ENCODE measurements at places on chromosomes 3 and 15.

GRCh38 chr3:66816090-66816761 is 181.9 kb upstream of the KBTBD8 start:
- no peak for DNase-seq

DNA sequence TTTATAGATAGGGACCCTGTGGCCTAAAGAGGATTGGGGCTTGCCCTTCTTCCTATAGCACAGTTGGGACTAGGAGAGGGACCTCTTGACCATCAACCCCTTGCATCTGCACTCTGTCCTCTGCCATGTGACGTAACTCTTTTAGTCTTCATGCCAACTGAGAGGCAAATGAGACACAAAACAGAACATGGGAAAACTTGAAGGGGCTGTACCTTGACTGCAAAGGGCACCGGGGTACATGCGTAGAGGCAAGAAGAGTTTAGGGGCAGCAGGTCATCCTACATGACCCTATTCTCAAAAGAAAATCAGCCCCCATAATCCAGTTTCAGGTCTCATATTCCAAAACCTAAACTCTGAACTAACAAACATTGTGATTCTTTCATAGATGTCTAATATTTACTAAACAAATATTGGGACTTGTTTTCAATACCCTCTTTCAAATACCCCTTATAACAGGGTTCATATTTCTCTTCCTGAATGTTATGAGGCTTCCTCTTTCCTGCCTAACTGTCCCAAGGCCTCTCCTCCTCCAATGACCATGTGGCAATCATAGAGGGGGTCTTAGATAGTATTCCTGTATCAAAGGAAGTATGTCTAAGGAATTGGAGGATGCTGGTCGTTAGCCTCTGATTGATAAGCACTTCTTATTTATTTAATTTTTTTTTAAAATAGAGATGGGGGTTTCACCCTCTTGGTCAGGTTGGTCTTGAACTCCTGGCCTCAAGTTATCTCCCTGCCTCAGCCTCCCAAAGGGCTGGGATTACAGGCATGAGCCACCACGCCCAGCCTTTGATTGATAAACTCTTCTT is 20.6 kb downstream of the ACKR2 start:
- no peak for DNase-seq

GRCh38 chr15:44529864-44530604 is 6.9 kb upstream of the EIF3J start:
- no peak for DNase-seq

DNA sequence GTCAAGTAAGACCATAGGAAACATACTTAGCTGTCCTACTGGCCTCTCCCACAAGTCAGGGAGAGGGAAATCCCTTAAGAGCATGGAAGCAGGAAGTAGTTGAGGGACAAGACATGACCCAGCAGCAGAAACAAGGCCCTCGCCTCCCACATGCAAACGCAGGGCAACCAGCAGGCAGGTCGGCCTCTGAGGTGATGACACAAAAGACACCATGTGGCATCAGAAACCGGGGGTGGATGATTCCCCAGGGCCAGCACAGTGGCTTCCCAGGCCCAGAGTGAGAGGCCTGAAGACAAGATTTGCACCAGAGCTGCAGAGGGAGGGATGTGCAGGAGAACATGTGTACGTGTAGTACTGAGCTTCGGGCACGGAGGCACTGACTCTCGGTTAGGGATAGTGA is 26.3 kb downstream of the PXYLP1 start:
- DNase-seq = no peak

- DNase-seq = no peak
These were observed 468.0 kb upstream of the GBE1 start for GRCh38 chr3:82229397-82229796.

- DNase-seq = no peak
These were observed 10.6 kb downstream of the FSTL1 start for GRCh38 chr3:120440001-120440703.

GRCh38 chr15:83289160-83289559 is 4.7 kb upstream of the BNC1 start:
- DNase-seq = no peak

DNA sequence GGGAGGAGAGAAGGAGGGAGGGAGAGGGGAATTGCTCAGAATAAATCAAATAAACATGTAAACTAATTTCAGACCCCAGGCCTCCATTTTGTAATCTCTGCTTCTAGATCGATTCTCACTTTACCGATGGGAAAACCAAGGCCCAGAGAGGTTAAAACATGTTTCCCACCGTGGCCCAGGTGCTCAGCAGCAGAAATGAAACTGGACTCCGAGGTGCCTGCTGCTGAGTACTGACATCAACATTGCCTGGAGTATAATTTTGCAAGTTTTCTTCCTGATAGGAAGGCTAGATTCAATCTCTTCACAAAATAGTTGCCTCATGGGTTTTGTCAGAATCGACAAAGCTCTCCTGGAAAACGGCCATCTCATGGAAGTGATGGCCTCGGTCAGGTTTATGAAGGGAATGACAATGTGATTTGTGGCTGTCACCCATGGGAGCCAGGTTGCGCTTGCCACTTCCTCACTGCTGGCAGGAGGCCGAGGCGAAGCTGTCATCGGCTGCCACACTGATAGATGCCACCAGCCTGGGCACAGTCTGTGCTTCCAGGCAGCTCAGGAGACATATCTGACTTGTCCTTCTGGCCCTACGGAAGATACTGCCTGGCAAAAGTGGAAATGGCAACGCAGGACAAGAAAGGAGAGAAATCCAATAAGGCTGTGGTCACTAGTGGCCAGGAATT is 133.1 kb upstream of the LRRN1 start:
- no peak for DNase-seq

DNA sequence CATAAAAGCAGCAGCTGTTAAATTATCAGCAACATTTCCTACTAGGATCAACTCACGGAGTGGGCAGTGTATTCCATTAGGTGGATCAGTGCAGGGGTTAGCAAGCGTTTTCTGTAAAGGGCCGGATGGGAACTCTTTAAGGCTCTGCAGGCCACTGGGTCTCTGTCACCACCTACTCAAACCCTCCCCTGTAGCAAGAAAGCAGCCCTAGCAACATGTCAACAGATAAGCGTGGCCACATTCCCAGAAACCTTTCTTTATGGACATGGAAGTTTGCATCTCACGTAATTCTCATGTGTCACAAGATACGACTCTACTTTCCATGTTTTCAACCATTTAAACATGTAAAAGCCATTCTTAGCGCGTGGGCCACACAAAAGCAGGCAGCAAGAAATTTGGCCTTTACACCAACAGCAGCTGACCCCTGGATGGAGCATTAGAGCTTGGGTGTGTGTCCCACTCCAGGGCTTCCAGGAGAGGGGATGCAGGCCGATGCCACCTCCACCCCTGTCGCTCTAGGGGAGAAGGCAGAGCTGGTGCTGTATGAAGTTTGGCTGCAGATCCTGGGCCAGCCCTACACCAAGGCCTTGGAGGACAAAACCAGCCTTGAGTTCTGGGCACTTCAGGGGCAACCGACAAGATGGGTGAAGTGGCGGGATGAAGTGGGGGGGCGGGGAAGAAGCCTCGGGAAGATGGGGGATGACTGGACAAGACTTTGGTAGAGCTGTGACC is 48.2 kb upstream of the CSPG4 start:
- DNase-seq = no peak

GRCh38 chr3:42110631-42111030 is 19.5 kb downstream of the TRAK1 start:
- no peak for DNase-seq

DNA sequence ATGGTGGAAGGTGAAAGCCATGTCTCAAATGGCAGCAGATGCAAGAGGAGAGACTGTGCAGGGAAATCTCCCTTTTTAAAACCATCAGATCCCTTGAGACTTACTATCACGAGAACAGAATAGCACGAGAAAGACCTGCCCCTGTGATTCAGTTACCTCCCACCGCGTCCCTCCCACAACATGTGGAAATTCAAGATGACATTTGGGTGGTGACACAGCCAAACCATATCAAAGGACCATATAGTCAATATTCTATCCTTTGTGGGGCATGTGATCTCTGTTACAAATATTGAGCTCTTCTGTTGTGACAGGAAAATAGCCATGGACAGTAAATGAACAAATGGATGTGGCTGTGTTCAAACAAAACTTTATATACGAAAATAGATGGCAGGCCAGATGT is 77.2 kb upstream of the ACKR4 start:
- DNase-seq = no peak
